ENCODE measurements at places on chromosomes 5 and 9.
A peak's percentile ranks its signal among the peaks of the same experiment; 100 is the strongest.

DNA sequence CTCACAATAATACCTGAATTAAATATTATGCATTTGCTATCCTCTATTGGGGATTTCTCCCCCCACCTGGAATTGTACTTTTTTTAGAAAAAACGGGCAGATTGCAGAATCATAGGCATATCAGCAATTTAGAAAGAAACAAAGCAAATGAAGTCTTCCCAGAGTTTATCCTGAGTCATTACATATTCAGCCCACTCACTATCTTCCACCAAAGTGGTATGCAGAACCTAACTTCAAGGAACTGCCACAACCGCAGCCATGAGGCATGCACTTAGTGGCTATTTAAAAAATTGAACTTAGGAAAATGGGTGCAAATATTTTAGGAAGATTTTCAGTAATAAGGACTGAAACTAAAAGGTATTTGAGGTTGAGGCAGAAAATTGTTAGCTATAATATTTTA is 48.6 kb downstream of the UBAP1 start:
- DNase-seq = no peak

GRCh38 chr9:136084063-136084944 is 10.8 kb downstream of the NACC2 start:
- no peak for DNase-seq

DNA sequence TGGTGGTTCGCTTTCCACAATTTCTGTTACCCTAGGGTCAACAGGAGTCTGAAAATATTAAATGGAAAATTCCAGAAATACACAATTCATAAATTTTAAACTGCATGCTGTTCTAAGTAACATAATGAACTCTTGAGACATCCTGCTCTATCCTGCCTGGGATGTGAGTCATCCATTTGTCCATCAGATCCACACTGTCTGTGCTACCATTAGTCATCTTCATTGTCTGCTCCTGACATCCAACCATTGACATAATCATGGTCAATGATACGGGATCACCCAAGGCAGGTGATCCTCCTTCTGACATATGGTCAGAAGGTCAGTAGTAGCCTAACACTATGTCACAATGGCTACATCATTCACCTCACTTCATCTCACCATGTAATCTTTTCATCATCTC is 276.7 kb upstream of the KIF2A start:
- DNase-seq = no peak

DNA sequence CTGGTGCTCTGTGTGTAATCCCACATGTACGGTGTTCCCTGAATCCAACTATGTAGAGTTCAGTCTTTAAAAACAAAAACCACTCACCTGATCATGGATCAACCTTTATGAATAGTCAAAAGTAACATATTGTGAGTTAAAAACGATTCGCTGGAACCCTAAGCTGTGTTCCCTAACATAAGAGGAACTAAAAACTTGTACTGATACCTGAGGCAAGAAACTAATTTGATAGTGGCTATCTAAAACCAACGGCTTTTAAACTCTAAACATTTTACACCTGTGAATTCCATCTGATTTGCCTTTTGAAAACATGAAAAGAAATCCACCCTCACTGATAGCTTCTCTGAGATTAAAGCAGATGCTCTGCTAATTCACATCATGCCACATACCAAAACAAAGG is 101.5 kb downstream of the DEPDC1B start:
- DNase-seq = no peak

DNA sequence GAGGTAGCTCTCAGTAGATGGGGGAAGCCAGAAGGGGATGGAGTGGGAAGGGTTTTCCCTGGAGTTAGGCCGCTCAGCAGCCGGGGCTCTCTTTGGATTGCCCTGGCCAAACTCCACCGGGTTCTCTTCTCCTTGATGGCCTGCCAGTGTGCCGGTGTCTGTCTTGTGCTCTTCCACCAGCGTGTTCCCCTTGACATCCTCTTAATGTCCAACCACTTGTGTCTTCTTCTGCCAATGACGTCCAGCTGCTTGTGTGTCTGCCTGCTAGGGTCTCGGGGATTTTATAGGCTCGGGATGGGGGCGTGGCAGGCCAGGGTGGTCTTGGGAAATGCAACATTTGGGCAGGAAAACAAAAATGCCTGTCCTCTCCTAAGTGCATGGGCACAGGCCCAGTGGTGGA is 313.1 kb upstream of the PUM3 start:
- no peak for DNase-seq

GRCh38 chr9:29203244-29203930 is 1630.1 kb upstream of the C9orf72 start:
- DNase-seq = no peak

GRCh38 chr5:5318426-5319190 is 103.9 kb upstream of the ICE1 start:
- DNase-seq = no peak

DNA sequence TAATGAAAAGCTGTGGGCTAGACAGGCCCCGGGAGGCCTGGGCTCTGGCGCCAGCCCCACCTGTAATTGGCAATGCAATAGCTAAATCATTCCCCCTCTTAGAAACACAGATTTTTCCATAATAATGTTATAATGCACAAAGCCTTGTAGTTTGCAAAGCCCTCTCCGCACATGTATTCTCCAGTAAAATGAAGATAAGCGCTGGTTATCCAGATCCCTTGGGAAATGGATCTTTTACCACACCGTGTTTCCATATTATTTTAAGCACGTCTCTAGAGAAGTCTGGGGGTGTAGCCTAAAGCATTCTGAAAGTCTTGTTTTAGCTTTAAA is 1.1 kb upstream of the APBA1 start:
- DNase-seq = no peak

DNA sequence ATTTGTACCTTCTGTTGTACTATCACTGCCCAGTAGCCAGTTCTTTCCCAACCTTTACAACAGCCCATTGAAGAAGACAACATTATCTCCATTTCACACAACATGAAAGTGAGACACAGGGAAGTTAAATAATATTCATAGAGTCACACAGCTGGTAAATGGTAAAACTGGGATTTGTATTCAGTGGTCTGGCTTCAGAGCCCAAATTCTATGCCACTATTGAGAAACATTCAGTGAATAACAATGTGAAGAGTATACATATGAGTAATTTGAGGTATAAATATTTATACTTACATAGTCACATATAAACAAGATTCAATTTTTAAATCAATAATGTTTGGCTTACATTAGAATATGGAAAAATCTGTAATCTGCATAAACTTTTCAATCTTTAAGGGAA is 13.8 kb downstream of the SMIM15 start:
- DNase-seq = no peak

GRCh38 chr9:109889456-109889855 is 109.5 kb downstream of the PALM2AKAP2 start:
- no peak for DNase-seq

GRCh38 chr9:132116583-132116982 is 36.9 kb upstream of the MED27 start:
- DNase-seq = no peak

DNA sequence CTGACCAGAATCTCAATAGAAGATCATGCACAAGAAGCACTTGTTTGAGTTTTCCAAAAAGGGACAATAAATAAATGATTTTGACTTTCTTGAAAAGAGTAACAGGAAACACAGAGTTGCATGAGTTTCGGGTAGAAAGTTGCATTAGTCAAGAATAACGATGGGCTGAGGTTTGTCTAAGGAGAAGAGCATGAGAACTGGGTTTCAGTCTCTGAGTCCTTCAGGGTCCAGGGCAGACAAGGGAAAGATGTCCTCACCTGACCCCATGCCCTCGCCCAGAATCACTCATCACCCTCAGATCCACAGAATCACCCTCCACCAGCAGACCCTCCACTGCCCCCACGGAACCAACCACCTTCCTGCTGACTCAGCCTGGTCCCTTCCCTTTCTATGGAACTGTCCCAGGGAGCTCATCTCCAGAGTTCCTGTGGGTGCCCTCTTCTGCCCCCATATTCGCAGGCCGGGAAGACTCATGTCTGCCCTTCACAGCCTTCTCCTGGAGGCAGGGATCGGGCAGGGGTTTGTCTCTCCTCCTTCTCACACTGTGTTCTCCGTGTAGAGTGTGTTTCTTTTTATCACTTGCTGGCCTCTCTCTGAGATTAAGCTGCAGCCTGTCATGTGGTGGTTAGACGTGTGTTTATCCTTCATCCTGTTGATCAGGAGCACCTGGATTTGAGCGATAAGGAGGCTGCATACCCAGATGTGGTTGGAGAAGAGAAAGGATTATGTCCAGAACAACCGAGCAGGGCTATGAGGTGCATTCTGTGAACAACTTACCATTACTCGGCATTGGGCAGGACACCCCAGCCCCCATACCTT is 442.6 kb downstream of the MAT2B start:
- DNase-seq = no peak

DNA sequence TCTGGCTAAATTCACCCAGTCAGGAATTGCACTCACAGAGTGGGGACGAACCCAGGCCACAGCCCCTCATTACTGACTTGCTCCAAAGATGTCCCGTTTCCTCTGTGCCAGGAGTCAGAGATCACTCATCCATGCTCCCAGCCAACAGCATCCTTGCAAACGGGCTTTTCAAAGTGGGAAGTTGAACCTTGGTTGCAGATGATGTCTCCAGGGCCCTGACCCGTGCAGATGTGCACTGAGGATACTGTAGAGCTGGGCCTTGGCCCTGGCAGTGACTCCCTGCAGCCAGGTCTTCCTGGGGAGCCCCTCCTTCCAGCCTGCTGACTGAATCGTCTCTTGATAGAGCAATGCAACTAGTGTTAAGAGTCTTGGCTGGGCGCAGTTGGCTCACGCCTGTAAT is 22.3 kb downstream of the TCF7 start:
- DNase-seq = no peak

GRCh38 chr9:95171596-95171995 is 145.9 kb downstream of the FANCC start:
- no peak for DNase-seq

- DNase-seq = no peak
These were observed 18.1 kb upstream of the DMRT2 start for GRCh38 chr9:1031951-1032601.

- DNase-seq = peak; percentile 82
These were observed at the start of gene FANCG for GRCh38 chr9:35079426-35080341. Gene FANCG (minus strand): TSS chr9:35079942. CDS start chr9:35079524, 418 bp downstream.

GRCh38 chr9:14131356-14132088 is 182.4 kb downstream of the NFIB start:
- DNase-seq = no peak

DNA sequence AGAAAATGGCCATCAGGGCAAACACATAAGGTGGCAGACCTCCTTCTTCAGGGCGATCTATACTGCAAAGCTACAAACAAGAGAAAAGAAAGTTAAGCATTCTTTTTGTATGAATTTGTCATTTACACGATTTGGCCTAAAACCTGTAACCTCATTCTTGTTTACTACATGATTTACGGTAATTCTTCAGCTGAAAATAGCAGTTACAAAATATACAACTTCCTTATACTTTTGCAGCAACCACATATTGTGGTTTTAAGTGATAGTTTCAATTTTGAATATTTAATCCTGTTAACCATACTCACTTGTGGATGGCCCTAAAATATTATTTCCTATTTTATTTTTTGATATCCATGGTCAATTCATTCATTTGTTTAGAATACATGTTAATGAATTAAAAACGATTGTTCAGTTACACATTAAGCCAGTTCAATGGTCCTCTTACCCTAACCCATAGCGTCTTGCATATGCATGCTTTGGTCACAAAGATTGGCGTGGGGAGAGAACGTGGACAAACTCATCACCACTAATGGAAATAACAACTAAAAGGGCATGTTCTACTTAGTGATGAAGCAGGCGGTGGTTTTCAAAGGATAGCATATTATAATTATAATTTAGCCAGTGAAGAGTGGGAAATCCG is 16.6 kb downstream of the TUT7 start:
- no peak for DNase-seq
